ENCODE measurements at places on chromosomes 13 and 19.

DNA sequence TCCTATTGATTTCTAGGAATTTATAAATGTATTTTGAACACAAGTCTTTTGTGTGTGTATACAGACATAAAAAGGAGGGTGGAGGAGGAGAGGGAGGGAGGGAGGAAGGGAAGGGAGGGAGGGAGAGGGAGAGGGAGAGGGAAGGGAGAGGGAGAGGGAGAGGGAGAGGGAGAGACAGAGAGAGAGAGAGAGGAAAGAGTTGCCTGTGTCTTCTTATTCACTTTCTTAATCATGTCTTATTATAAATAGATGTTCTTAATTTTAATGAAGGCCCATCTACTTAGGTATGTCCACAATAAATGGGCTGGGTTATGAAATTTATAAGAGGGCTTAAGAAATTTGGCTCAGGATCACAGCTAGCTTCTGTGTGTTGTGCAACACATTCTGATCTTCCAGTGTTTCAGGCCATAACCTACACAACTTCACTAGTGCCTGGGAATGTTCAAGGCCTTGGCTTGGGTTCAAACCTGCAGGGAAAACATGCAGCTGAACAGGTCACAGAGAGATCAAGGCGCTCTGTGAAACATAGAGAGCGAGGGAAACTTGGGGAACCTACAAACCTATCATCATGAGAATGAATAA is 39.3 kb downstream of the ZNF45 start:
- no peak for DNase-seq

GRCh38 chr13:80048802-80049201 is 292.1 kb downstream of the SPRY2 start:
- DNase-seq: peak; percentile 80

DNA sequence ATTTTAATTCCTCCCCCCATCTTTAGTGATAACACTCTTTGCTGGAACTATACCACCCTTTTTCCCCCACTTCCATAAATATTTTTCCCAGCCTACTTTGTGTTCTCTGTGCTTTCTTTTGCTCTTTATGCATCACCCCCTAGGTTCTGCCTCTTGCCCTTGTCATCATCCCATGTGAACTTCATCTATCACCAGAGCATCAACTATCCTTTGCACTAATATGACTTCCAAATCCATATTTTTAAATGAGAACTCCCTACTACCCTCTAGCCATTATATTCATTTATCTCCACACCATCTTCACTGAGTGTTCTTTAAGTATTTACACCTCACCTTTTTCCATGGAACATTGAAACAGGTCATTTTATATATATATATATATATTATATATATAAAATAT is 452.7 kb downstream of the FOXO1 start:
- no peak for DNase-seq

DNA sequence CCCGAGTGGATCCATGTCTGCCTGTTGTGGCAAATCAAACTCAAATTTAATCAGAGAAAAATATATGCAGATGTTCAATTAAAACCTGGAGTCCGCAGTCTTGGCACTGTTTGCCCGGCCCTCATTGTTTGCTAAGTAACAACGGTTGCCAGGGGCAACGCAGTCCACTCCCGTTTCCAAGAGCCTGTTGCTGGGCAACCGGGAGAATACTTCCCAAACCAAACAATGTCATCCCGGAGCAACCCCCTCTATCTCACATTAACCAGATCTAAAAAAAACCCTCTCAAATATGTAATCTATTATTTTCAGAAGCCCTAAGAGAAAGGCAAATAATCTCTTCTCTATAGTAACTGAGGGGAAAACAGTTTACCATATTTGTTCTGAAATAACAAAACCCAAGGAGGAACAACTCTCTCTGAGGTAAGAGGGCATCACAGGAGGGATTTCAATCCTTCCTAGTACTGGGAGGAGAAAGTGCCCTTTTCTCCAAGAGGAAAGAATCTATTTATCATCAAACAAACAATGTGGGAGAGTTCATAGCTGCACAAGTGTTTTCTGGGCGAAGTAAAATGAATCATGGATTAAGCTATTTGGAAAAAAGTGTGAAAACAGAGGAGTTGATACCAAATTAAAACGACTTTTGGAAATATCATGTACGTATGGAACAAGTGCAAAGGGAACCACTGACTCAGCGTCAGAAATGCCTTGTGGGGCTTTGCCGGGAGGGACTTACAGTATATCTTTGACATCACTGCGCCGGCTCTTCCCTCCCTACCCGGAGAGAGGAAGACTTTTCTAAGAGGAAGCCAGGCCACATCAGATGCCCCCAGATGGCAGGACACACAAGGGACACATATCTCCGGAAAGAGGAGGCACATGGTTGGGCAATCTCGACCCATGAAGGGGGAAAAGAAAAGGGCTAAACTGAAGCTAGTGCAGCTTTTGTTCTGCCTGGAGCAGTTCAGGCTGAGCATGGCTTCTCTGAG is 43.3 kb downstream of the RFX2 start:
- peak; percentile 98 for DNase-seq

DNA sequence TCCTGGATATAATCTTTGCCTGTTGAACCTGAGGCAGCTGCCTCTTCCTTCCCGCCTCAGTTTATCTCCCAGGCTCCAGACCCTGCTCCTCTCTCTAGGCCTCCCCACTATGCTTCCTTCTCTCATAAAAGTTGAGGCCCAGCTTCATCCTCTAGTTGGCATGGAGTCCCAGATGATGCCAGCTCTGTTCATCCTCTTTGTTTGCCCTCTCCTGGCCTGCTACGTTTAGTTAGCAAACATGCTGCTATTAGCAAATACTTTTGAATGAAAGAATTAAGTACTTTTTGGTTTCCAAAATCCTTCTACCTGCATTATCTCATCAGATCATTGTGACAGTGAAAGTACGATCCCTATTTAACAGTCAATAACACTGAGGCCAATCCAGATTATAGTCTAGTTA is 472.5 kb downstream of the COG6 start:
- DNase-seq: no peak

DNA sequence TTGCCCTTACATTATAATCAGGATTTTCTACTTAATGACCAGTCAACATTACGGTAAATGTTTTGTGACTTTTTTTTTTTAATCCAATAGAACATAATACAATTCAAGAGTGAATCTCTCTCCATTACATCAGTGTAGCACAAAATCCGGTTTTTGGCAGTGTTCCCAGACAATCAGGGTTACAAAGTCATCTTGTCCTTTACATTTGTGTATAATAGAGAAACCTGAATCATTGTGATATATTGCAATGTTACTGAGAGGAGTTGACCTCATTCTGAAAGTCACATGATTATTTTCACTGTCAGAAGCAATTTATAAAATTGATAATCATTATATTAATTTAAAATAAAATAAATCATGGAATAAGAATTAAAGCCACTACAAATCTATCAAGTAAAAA is 1346.0 kb upstream of the SPRY2 start:
- DNase-seq: peak; percentile 11

GRCh38 chr19:50649433-50650391 is at the start of gene C19orf81:
Gene C19orf81 (plus strand): TSS chr19:50649445. CDS start chr19:50649445, 0 bp downstream.
- DNase-seq: peak; percentile 28

GRCh38 chr19:16336571-16336970 is 11.9 kb downstream of the KLF2 start:
- DNase-seq: no peak

GRCh38 chr19:41844601-41845000 is at the start of gene LYPD4:
Gene LYPD4 (minus strand): TSS chr19:41844683. CDS start chr19:41839285, 5,398 bp downstream.
- no peak for DNase-seq

DNA sequence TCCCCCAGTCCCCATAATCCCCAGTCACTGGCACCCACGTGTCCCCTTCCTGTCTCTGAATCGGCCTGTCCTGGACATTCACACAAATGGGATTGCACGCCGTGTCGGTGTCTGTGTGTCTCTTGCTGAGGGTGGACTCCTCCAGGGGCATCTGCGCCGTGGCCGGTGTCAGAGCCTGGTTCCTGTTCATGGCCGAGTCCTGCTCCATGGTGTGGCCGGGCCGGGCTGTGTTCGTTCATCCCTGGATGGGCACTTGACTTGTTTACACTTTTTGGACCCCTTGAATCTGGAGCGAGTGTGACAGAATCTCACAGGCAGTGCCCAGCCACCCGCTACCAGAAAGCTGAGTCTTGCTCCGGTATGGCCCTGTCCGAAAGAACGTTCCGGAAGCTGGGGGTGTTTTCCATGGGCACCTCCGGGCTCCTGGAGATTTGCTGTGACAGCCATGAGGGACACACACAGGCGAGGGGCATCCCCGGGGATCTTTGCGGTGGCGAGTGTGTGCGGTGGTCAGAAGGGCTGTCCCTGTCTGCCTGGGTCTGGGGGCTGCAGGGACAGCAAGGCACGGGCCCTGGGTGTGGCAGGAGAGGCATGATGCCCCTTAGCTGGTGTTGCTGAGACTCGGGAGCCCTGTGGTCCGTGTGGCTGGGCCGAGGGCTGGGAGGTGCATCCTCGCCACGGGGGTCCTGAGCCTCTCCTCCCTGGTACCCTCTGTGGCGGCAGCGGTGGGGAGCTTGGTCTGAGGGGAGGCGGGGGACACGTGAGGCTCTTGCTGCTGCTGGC is 6.4 kb upstream of the MEX3D start:
- no peak for DNase-seq

DNA sequence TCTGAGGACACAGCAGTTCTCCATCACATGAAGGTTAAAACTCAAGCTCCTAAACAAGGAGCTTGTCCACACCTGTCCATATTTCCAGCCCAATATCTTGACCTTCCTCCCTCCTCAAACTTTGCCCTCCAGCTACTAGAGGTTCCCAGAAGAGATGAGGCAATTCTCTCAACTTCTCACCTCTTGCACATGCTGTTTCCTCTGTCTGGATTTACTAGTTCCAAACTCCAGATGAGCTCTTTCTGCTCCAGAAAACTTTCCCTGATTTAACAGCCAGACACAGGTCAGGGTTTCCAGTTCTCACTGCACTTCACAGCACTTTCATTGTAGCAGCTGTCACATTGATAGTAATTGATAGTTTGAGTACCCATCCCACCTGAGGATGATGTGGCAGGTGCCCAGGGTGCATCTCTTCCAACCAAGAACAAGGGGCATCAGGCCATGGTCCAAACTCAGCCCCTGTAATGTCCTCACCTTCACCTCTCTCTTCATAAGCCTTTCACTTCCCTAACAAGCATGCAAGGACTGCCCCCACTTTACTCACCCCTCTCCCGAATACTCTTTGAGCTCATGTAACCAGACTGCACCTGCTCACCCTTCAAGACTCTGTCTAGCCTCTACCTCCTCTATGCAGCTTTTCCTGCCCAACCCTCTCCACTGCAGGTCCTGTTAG is 3.0 kb upstream of the WDFY2 start:
- DNase-seq: no peak

DNA sequence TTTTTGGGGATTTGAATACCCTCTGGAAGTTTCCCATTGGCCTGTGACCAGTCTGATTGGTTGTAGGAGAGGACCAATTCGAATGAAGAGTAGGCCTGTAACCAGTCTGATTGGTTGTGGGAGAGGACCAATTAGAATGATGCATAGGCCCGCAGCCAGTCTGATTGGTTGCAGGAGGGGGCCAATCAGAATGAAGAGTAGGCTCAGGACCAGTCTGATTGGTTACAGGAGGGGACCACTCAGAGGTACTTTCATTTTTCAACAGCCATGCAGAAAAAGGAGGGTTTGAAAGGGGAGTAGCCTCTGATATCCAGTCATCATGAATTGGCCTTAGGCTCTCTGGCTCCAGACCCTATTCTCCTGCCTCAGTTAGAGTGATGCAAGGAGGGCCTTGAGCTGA is 30.4 kb upstream of the SLC1A5 start:
- DNase-seq: no peak

DNA sequence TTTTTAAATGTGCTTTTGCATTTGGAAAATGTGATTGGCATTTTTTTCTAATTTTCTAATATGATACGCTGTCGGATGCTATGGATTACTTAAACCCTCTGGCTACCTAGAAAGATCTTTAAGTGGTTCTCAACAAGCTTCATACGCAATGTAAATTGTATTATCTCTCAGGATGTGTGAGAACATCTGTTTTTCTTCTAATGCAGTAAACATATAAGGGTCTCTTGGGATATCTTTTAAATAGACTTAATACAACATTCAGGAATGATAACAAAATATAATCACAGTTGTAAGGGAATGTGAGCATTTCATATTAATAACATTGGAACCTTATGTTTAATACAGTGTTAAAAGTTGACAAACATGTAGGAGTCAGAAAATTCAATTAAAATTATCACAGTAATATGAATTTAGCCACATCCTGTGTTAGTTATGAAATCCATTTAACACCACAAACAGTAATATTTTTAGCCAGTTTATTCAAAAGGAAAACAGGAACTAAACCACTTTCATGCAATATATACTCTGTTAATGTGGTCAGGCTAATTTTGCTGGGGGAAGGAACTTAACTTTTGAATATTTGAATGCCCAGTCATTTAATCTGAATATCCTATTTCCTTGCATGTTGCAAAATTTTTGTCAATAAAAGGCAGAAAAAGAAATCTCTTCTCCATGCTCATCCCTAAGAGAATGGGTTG is 15.0 kb upstream of the ALOX5AP start:
- DNase-seq: no peak

GRCh38 chr19:44803442-44804428 is 5.2 kb upstream of the BCAM start:
- DNase-seq: no peak

DNA sequence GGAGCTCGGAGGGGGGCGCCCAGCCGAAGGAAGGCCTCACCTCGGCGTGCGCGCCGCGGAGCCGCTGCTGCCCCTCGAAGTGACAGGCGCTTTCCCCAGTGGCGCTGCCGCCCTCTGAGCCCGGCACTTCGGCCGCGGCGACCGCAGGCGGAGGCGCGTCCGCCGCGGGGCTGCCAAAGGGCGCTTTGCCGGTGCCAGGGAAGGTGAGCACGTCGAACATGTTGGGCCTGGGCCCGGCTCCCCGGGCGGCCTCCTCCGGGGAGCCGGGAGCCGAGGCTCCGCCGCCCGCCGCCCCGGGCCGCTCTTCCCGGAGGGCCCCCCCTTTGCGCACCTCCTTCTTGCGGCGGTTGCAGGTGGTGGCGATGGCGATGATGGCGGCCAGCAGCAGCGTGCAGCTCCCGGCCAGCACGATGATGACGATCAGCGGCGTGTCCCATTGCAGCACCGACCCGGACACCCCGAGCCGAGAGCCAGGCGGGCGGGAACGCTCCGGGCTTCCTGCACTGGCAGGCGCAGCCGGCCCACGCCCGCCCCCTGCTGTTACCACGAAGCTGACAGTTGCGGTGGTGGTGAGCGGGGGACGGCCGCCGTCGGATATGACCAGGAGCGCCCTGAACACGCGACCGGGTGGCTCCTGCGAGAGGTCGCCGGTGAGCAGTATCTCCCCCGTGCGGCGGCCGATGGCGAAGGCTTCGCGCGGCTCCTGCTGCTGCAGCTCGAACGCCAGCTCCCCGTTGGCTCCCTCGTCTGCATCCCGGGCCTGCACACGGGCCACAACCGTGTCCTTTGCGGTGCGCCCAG is 2.5 kb downstream of the PCDH8 start:
- peak; percentile 67 for DNase-seq

- DNase-seq: no peak
These were observed 45.5 kb downstream of the COL4A1 start for GRCh38 chr13:110261166-110262081.
